ENCODE measurements at places on chromosomes 7 and 10.

DNA sequence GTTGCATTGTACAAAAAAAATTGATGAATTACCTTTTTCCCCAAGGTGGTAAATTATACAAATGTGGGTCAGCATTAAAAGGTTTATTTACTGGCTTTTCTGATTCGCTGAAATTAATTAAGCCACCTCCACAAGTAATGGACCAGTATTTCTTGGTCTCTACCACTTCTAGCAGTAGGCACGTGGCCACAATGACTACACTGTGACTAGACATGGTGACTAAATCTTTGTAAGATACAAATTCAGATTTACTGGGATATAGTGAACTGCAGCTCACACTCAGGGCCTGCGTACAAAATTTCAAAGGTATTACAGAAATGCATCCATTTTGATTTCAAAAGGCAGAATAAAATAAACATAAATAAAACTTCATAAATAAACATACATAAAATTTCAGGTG is 10.9 kb downstream of the HPSE2 start:
- no peak for DNase-seq

- DNase-seq: no peak
These were observed 10.0 kb upstream of the PCGF5 start for GRCh38 chr10:91210435-91210834.

DNA sequence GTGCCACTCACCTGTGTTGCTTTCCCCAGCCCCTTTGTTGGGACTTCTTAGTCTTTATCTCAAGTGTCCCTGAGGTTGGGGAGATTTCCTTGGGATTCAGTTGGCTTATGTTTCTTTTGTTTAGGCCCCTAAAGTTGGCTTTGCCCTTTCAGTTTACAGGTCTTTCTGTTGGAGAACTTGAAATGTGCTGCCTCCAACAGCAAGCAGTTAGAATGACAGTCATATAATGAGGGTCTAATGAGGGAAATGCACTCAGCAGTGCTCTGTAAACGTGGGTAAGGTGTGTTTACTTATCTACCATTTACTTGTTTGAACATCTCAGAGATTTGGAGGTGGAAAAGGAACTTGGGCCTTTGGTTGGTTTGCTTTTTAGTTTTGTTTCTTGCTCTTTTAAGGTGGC is 191.4 kb upstream of the STK17A start:
- no peak for DNase-seq

DNA sequence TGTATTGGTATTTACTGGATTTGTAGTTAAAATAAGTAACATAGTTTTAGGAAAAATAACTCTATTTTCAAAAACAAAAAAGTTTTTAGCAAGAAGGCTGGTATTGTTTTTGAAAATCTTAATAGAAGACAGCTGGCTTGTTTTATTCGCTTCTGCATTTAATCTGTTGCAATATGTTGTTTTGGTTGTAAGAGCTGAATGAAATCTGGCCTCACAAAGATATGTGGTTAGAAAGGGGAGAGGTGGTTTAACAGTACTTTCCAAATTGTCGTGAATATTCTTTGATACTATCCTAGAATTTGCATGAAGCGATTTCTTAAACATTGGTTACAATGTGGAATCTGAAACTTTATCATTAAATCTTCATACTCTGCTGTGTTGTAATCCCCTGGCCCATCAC is 355.9 kb upstream of the FZD8 start:
- no peak for DNase-seq

DNA sequence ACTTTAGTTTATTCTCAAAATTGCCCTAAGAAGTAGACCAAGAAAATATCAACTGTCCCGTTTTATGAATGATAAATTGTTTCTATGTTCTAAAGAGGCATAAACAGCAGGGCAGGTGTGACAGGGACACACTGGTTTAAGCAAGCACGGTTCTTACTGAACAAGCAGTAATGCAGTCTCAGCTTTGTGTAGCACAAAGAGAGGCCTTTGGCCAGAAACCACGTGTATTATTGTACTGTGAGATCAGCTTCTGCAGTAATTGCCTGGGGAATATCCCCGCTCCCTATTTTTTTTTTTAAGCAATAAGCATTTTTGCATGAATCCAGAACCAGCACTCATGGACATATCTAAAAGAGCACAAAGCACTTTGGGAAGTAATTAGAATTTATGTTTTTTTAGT is 255.4 kb downstream of the WDR11 start:
- no peak for DNase-seq

- DNase-seq: no peak
These were observed 29.6 kb downstream of the SLC16A12 start for GRCh38 chr10:89505640-89506275.

DNA sequence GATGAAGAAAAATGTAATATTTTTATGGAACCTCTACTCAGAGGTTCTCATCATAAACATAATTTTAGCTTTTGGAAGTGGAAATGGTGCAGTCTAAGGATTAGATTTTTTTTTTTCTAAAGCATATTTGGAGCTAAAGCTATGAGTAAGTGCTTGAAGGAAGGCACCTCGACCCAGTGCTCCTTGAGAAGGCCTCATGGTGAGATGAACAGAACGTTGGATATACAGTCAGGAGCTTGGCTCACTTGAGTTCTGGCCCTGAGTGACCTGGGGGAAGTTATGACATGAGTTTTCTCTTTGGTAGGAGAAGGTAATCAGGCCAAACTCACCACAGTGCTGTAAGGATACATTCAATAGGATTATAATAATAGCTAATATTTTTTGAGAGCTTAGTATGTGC is 163.3 kb downstream of the JCAD start:
- DNase-seq: no peak

DNA sequence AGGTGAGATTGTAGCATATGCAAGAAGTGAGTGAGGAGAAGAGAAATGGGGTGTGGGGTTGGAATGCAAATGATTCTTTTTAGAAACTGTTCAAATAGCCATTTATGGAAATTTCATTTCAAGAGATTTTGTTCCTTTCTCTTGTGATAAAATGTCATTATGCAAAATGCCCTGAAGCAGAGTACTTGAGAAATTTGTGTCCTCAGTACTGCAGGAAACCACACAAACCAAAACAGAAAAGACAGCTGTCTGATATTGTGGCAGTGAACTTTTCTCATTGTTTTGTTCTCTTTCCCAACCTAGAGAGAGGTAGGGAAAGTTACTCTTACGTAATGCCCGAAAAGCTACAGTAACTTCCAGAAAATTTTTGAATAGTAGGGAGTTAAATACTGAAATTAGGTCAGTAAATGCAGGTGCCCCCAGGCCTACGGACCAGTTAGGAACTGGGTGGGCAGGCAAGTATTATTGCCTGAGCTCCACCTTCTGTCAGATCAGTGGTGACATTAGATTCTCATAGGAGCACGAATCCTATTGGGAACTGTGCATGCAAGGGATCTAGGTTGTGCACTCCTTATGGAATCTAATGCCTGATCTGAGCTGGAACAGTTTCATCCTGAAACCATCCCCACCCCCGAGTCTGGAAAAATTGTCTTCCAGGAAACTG is 34.0 kb downstream of the DLD start:
- no peak for DNase-seq

DNA sequence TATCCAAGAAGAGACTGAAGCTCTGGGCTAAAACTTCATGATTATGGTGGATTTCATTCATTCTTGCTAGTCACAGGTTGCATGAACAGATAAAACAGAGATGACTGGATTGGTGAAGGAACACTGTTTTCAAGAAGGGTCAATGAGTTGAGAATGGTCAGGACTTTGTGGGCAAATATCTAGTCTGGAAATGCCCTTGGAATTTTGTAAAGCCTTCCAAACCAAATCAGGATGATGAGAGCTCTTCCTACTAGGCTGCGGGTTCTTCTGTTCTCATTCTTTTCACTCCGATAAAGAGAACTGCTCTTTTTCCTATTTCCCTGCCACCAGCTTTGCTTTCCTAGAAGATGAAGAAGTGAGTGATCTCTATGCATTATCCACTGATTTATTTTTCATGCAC is 171.4 kb downstream of the ARID5B start:
- no peak for DNase-seq

DNA sequence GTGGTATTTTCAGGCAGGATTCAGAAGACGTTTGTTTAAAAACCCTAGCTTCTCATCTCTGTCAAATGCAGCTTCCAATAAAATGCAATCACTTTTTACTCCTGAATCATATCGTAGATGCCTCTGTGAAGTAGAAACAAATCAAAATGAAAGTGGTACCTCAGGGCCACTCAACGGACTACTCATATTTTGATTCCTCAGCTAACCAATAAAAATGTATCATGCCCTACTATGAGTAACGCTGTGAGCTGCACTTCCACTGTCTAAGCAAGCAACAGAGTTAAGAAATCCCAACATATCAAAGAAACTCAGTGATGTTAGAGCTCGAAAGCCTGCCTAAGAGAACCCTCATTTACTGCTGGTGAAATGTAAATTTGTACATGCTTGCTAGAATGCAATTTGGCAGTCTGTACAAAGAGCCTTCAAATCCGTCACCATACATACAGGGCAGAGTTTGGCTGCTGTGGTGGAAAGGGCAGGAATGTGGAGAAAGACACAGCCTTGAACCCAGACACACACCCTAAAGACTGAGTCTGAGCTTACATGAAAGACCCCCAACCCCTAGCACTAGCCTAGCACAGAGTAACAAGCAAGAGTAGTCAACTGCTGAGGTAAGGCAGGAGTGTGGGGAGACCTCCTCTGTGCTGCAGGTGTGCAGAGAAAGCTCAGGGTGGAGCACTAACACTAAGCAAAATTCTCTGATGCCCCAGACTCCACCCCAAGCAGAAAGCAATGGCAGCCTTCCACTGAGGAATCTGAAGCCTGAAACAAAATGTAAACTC is 151.5 kb downstream of the ANK3 start:
- DNase-seq: no peak

DNA sequence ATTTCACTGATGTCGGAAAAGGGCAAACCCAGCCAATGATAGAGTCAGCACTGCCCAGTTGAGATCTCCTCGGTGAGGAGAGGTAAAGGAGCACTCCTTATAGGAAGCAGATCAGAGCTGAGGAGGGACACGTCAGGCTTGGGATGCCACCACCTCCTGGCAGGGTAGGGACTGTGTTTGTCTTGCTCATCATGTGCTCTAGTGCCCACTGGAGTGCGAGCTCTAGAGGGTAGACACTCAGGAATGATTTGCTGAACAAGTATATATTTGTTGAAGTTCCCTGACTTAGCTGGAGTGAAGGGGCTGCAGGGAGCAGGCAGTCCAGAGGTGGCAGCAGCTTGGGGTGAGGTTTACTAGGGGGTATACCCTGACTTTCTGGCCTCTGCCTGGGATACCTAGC is 146.5 kb downstream of the NOC3L start:
- DNase-seq: no peak

DNA sequence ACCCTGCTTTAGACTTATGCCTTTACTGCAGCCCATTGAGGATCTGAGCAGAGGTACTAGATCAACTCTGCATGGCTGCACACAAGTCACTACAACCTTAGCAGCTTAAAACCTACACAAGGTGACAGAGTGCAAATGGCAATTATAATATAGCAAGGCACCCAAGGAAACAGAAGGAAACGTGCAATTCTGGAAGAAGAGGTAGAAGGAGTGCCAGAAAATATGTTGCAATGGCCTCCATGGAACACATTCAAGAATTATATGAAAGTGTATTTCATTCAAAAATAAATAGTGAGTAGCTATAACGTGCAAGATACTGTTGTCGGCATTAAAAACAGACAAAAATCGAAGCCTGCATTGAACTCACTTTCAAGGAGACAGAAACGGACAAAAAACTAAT is 2.9 kb upstream of the AKR1C8 start:
- DNase-seq: no peak

GRCh38 chr7:7867846-7868571 is 100.6 kb upstream of the GLCCI1 start:
- no peak for DNase-seq
